ENCODE measurements at places on chromosomes 12 and 14.
A peak's percentile ranks its signal among the peaks of the same experiment; 100 is the strongest.

DNA sequence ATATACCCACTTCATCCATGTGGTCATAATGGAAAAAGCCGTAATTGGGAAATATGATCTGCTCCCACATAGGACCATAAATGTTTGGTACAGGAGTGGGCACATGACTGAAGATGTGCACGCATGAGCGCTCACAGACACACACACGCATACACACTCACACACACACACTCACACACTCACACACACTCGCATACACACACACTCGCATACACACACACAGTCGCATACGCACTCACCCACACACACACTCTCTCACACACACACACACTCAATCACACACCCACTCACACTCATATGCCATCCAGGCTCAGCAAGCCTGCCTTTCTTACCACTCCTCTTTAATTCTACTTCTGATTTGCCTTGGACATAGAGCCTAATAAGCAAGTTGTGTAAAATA lies 45.6 kb upstream of the EGLN3 start:
- DNase-seq, result no peak

GRCh38 chr12:127655691-127656090 lies 611.3 kb upstream of the TMEM132C start:
- DNase-seq, result no peak

DNA sequence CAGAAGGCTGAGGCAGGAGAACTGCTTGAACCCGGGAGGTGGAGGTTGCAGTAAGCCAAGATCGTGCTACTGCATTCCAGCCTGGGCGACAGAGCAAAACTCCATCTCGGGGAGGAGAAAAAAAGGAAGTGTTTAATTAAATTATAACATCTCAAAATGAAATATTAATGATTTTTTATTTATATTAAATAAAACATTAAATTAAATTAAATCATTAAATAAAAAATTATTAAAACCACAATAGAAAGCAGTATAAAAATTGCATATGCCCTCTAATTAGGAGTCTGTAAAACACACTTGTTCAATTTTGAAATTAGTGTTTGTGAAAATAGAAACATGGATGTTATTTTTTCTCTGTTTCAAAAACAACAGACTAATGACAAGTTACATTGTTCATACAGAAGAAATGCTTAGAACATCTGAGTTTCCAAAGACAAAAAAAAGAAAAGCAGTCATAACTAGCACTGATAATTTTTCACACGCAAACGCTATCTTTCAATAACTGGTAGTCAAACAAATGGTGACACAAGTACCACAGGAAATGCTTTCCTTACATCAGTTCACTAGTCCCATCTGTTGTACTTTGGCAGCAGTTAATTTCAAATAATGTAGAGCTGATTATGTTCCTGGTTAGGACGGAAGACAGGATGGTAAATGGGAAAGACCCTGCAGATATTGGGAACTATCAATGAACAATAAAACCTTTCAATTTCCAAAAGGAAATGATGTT lies 54.9 kb downstream of the HECTD4 start:
- peak; percentile 8 for DNase-seq

GRCh38 chr14:103563226-103563620 lies 463 bp downstream of the COA8 start:
- no peak for DNase-seq

Data from small intestine (tissue), 16 donors.